ENCODE measurements at places on chromosomes 6 and 20.

- DNase-seq: no peak
Observed at GRCh38 chr6:150627585-150628025, 27.9 kb downstream of the PLEKHG1 start.

DNA sequence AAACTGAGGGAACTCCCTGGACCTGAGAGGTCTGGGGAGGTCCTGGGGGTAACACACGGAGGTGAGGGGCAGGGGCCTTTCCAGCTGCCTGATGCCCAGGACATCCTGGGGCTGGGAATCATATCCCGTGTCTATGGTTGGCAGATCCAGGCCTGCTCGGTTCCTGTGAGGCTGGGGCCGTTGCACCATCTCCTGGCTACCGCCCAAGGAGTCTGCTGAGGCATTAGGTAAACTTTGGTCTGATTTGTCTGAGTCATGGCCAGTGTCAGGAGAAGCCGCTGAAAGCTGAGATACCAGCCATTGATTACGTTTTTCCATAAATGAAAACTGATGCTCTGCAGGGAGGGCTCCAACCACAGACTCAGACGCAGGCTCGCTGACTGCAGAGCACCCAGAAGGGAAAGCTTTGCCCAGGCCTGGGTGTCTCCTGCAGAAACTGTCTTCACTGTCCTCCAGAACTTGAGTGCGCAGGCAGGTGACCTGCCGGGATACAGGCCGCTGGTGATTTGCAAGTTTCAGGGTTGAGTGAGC, 14.2 kb downstream of the TRAF3IP2 start:
- no peak for DNase-seq

DNA sequence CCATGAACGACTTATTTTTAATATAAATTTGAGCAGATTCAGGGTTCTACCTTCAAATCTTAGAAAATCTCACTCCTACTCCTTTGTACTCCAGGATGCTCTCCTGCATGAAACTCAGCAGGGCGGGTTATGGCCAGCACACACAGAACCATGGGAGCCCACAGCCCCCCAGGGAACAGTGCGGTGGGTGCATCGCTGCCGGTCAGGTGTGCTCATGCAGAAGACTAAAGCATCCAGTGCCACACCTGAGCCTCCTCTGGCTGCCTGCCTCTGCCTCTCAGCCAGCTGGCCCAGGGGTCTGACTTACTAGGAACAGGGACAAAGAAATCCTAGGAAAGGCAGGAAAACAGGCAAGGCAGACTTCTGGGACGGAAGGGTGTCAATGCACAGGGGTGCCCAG, 31.8 kb downstream of the EZR start:
- no peak for DNase-seq

DNA sequence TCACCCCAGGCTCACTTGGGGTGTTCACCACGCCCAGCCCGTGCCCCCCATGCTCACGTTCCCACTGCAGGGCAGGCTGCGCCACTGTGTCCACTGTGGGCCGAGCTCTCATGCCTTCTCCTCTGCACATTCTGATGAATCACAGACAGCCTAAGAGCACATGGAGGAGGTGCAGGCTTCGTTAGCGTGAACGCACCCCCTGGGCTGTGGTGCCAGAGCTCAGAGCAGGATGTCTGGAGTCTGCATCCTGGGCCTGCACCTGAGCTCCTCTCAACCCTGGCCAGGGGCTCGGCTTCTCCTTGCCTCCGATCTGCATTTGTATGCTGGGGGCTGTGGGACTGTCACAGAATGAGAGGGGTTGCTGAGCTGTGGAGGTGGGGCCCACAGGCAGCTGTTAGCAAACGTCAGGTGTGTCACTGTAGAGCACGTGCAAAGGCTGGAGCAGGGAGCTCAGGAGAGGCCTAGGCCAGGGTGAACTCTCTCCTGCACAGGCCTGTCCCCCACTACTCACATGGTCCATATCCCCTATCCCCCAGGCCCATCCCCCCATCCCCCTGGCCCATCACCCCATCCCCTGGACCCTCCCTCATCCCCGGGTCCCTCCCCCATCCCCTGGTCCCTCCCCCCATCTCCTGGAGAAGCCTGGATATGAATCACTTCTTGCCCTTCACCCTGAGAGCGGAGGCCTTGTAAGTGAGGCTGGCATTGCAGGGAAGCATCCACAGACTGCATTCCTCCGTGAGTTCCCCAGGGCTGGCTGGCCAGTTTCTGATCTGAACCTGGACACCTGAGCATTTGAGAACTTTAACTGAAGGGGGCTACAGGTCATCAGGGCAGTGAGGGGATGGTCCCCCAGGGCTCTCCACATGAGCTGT, 309.5 kb downstream of the TAF4 start:
- no peak for DNase-seq

GRCh38 chr6:121548131-121548530, 112.7 kb downstream of the GJA1 start:
- no peak for DNase-seq

- no peak for DNase-seq
Observed at GRCh38 chr6:149991838-149992237, 28.1 kb downstream of the ULBP1 start.

GRCh38 chr6:80226151-80226550, 119.7 kb downstream of the BCKDHB start:
- no peak for DNase-seq

Data from activated gamma-delta T cell (primary cell).